CMK (cell line): ENCODE measurements at places on chromosomes 16 and 17.

DNA sequence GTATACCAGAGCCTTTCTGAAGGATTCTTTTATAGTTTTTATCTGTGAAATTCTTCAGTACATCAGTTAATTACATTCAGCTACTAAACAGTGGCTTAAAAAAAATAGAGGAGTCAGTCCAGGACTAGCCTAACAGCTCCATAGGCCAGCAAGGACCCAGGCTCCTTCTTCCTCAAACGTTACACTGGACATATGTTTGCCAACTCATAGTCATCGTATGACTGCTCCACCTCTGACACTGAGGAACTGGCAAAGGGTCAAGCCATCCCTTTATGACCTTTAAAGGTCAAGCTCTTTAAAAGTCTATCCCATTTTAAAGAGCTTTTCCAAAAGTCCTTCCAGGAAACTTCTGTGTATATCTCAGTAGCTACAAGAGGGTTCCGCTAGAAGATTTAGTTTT, 36.6 kb downstream of the PHLPP2 start:
- DNase-seq: no peak

DNA sequence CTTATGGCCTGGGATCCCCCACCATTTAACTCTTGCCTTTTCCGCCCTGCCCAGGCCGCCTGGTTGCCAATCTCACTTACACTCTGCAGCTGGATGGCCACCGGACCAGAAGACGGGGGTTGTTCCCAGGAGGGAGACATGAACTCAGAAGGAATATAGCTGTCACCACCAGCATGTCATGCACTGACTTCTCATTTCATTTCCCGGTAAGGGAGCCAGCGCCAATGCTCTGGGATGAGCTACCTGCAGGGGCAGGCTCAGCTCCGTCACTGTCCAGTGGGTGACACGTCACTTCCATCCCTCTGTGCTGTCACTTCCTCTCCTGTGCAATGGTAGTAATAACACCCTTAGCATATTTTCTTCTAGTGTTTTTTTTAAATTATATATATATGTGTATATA, 26.7 kb downstream of the ITGAL start:
- no peak for DNase-seq

DNA sequence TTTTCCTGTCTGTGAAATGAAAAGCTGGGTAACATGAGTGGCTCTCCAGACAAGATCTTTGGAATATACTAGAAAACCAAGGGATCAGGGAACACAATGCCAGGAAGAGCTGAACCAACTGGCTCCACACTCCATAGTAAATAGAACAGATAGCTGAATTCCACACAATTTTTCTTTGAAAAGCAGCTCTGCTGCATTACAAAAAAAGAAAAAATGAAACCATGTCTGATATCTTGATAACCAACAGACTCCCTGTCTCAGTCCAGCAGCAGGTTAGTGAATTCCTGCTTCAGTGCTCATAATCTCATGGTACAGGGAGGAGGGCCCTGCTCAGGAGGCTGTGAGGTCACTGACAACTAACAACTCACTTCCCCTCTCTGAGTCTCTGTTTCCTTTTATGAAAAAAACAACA, 97.1 kb downstream of the CDH11 start:
- no peak for DNase-seq

GRCh38 chr16:76360404-76360803, 83.2 kb downstream of the CNTNAP4 start:
- DNase-seq: no peak

DNA sequence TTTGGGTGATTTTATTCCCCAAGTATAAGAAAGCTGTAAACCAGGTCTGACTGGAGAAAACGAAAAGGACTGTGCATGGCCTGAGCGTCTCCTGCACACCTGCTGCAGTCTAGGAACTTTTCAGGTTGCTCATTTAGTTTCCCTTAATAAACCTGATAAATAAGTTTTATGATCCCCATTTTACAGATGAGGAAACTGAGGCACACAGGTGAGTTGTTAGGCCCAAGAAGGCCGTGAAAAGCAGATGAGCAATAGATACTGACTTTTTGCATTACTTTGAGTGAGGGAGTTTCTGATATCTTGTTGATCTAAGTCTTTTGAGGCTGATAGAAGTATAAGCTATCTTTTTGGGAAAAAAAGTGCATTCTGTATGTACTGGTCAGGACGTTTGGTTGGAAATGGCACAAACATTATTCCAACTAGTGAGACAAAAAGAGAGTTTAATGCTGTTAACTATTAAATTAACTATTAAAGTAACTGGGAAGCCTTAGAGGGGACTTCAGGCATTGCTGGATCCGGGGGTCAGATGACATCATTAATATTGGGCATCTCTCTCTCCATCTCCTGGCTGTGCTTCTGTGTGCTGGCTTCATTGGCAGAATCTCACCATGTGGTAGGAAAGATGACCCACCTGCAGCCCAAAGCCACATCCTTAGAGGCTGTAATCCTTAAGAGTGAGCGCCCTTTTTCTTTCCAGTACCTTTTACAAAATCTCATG, 163.4 kb downstream of the CMIP start:
- DNase-seq: no peak

- no peak for DNase-seq
Measured at GRCh38 chr17:50845240-50846147, 10.1 kb downstream of the WFIKKN2 start.

DNA sequence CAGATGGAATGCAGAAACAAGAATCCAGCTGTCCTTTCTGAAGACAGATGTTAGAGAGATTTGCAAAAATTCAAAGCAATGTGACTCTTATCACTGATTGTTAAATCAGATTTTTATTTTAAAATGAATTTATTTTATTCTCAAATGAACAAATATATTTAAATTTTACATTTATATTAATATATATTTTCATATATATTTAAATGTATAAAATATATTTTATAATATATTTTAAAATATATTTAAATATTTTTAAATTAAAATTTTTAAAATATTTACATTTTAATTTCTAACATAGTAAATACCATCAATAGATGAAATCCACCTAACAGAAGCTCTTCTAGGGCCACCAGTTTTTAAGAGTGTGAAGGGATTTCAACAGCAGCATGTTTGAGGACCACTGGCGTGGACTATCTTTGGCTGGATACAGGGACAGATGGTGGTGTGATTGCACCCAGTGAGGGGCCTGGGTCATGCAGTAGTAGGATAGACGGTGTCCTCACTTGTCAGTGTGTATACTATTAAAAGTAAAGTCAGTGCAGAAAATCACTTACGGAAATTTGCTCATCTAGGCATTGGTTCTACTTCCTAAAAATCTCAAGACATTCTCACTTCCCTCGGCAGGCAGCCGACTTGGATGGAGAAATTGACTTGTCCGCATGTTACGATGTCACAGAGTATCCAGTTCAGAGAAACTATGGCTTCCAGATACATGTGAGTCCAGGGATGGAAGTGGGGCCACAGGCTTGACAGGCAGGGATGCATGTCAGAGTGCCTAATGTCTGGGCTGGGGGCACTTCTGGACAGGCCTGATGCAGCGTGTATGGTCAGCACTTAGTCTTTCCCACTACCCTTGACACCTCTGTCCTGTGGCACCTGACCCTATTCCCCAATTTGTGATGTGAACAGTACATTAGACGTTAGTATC, 56.3 kb downstream of the PLD6 start:
- no peak for DNase-seq

DNA sequence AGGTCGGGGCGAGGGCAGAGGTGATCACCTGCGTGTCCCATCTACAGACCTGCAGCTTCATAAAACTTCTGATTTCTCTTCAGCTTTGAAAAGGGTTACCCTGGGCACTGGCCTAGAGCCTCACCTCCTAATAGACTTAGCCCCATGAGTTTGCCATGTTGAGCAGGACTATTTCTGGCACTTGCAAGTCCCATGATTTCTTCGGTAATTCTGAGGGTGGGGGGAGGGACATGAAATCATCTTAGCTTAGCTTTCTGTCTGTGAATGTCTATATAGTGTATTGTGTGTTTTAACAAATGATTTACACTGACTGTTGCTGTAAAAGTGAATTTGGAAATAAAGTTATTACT, 28.9 kb downstream of the STH start:
- DNase-seq: no peak

GRCh38 chr17:54559883-54560282, 340.8 kb upstream of the TOM1L1 start:
- DNase-seq: no peak
